ENCODE measurements at places on chromosomes 2 and 18. TPM values are rescaled to one million over a fixed set of nuclear protein-coding genes. Genes with fewer than 3 reads are reported as not detected.

The SRD5A2 gene
- not detected for total RNA-seq

The MARCHF4 gene
- not detected for total RNA-seq

The TSPYL6 gene
- not detected for total RNA-seq

The REG3A gene
- not detected for total RNA-seq

The CAPN14 gene
- not detected for total RNA-seq

The POTEC gene
- not detected for total RNA-seq

The OTOS gene
- not detected for total RNA-seq

The PLGLB1 gene
- total RNA-seq = 2.0 TPM

The SERPINB12 gene
- total RNA-seq = not detected

GRCh38 chr2:173690349-173690748 lies 274.8 kb downstream of the SP3 start:
- no peaks in the 10 kb centered on the region for H3K27me3 ChIP-seq
- H3K27ac ChIP-seq = no peak overlapping the region
- H3K4me1 ChIP-seq = no peaks in the 10 kb centered on the region
- no peak overlapping the region for H3K4me3 ChIP-seq

DNA sequence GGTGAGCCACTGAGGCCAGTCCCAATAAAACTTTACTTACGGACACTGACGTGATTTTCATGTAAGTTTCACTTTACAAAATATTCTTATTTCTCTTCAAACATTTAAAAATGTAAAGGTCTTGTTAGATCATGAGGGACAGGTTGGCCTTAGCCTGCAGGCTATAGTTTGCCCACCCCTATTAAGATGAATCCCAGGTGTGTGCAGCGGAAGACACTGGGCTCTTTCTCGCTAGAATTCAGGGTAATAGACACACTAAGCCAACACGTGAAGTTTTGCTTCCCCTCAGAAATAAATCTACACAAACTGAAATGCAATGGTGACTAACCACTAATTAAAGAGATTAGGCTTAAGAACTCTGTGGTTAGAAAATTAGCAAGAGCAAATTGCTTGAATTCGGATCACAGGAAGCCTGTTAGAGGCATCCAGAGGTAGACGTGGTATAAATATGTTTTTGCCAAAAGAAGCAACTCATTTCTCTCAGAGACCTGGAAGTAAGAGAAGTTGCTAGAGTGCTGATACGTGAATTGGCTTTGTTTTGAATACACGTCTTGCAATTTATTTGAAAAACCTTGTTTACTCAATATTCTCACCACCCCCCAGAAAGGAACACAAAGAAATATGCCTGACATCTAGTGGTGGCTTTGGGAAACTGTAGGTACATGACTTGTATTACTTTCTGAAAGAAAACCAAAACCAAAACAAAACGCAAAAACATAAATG lies 151.6 kb downstream of the DTNB start:
- no peaks in the 10 kb centered on the region for H3K27me3 ChIP-seq
- peak overlapping the region; percentile 3 for H3K4me3 ChIP-seq
- peak; percentile 77 for DNase-seq
- peaks cover 16% of the 10 kb centered on the region for H3K4me1 ChIP-seq
- no peaks in the 10 kb centered on the region for H3K36me3 ChIP-seq
- peak overlapping the region; percentile 8 for H3K27ac ChIP-seq

DNA sequence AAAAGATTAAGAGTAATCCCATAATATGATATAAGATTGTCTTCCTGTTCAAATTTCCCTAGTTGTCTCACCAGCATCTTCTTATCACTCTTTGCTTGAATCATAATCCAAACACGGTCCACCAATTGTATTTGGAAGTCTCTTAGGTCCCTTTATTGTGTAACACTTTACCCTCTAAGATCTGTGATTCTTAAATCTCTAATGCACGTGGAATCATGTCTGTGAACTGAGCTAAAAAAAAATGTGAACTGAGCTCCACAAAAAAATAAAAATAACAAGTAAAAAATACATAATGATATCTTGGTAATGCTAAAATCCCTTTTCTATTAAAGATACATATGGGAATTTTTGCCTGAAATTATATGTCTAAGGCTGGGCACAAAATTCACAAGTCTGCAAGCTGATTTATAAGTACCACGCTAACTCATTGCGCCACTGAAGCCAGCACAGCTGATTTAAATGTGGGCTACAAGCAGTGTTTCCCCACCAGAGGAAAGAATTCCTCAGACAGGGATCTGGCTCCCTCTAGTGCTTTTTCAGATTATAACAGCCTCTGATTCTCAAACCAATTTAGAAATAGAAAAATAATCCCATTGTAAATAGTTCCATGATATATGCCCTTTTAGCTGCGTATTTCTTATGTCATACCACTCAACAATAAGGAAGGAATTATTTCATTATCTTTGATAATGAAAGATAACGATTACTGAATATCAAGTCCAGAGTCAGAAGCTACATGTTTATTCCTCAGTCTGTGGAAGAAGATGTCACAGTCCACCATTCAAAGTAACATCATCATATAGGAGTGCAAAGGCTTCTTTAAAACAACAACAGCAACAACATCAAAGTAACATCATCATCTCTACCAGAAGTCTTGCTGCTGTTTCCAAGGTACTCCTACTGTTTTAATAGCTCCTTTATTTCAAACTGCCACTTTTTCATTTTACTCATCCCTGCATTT lies 22.9 kb downstream of the RBM43 start:
- H3K27me3 ChIP-seq = peaks cover 6% of the 10 kb centered on the region
- no peaks in the 10 kb centered on the region for H3K4me1 ChIP-seq
- H3K27ac ChIP-seq = no peak overlapping the region
- H3K36me3 ChIP-seq = no peaks in the 10 kb centered on the region
- no peak overlapping the region for H3K4me3 ChIP-seq
- DNase-seq = peak; percentile 49

- DNase-seq = no peak
- H3K4me3 ChIP-seq = no peak overlapping the region
- H3K36me3 ChIP-seq = no peaks in the 10 kb centered on the region
- H3K27me3 ChIP-seq = no peaks in the 10 kb centered on the region
- H3K4me1 ChIP-seq = no peaks in the 10 kb centered on the region
Measured at GRCh38 chr18:55685638-55686037, 97.6 kb upstream of the TCF4 start.

- H3K4me3 ChIP-seq = no peak overlapping the region
- no peaks in the 10 kb centered on the region for H3K36me3 ChIP-seq
- no peak for DNase-seq
- H3K27me3 ChIP-seq = no peaks in the 10 kb centered on the region
- H3K4me1 ChIP-seq = no peaks in the 10 kb centered on the region
Measured at GRCh38 chr18:35822413-35822812, 150.1 kb upstream of the RMP24 start.

DNA sequence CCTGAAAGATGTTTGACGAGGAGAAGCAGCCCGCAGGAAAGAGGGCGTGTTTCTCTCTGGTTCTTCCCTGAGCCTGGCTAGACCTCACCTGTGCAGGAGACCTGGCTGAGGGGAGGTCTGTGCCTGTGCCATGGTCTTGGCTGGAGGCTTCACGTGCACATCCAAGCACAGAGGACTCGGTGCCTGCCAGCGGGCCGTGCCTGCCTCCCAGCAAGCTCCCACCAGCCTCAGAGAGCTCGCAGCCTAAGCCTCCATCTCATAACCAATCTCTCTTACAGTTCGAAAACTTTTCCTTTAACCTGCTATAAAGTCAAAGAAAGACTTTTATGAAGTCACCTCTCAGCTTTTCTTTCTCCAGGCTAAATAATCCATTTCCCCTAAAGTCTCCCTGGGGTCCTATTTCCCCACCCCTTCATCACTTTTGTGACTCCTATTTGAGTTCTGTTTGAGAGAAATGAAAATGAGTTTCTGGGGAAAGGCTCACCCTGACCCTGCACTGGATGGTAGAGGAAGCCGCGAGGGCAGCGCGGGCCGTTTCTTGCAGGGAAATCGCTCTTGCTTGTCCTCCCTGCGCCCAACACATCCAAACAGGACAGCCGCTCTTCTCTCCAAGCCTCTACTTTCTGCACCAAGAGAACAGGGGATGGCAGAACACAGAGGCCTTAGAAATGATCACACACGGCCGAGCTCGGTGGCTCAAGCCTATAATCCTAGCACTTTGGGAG lies 521.0 kb downstream of the SOX11 start:
- no peak overlapping the region for H3K4me3 ChIP-seq
- DNase-seq = no peak
- H3K27ac ChIP-seq = no peak overlapping the region
- no peaks in the 10 kb centered on the region for H3K27me3 ChIP-seq
